ENCODE measurements at places on chromosomes 16 and 17. TPM values are rescaled to one million over a fixed set of nuclear protein-coding genes. Genes with fewer than 3 reads are reported as not detected.

GRCh38 chr17:31523862-31524730 lies 132.6 kb downstream of the RAB11FIP4 start:
- no peak for DNase-seq

GRCh38 chr17:59848385-59848668 lies 44.4 kb downstream of the TUBD1 start:
- DNase-seq: peak; percentile 13

The RHBDL1 gene
- total RNA-seq: 2.9 TPM

DNA sequence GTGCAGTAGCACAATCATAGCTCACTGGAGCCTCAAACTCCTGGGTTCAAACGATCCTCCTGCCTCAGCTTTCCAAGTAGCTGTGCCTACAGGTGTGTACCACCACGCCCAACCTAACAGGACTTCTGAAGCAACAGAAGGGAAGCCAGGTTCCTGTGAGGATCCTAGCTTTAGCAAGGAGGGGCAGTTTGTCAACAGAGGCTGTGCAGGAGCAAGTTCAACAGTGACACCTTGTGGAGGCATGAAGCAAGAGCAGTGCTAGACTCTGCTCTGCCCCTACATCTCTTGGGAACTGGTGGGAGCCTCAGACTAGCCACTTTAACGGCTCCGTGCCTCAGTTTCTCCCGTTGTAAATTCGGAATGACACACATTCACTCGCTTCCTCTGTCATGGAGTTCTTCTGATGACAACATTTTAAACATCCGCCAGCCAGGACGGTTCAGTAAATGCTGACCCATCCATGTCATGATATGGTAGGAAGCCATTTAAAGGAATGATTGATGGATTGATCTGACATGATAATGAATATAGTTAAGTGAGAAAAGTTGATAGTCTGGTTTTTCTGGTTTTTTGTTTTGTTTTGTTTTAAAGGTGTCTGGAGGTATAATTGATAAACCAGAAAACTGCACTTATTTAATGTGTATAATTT lies 218.7 kb downstream of the MRTFB start:
- peak; percentile 53 for DNase-seq

- no peak for DNase-seq
These were observed 3.8 kb downstream of the SLX4 start for GRCh38 chr16:3607634-3608033.

The LYRM1 gene
- total RNA-seq: 40.3 TPM

DNA sequence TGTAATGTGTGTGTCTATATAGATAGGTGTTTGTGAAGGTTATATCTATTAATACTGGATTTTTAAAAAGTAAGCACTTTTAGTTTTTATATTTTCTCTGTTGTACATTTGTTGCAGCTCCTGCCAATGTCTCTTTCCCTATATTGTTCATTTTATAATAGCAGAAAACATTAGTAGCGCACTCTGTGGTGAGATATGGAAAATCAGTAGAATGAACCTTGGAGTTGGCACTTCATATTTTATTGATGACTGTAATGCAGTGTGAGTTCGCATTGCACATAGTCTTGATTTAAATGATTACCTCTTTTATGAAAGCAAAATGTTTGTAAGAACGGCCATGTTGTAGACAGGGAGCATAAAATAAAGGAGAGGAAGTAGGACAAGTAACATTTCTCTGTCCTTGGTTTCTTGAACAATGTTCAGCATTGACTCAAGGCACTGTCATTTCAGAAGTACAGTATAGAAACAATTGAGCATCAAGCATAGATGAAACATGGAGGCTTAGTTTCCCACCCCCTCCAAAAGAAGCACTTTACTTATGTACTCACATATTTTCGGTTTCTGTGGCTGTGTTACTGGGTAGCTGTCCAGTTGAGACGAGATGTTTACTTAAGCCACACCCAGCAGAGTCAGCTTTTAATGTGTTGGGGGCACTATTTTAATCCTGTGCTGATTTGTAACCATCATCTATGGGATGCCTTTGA lies 74.0 kb downstream of the TANC2 start:
- no peak for DNase-seq
